ELR (cell line): ENCODE measurements at places on chromosomes 1 and 21.

DNA sequence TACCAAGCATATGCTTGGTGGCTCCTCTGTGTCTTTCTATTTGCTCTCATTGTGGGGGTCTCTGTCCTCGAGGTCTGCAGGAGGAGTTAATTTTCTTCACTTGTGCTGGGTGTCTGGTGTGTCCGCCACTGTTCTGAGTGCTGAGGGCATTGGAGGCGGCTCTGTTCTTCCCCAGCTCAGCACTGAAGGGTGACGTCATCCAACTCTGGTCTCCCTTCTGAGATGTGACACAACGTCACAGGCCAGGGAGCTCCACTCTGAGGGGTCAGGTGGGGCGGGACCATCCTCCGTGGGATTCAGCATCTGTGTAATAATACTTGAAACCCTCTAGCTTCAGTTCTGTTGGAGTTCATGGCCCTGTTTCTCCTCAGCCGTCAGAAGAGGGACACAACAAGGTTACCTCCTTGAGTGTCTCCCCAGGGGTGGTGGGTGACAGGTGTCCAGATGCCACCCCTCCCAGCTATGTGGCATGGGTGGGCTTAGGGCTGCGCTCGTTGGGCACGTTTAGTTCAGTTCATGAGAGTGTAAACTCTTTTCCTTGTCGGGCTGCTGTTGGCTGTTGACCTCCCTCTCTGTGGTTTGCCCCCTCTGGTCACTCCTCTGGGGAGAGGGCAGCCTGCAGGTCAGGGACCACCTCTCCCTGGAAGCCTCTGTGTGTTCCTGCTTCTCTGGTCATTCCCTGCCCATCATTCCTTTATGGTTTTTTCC is 3.1 kb downstream of the IBA57 start:
- no peak for DNase-seq

DNA sequence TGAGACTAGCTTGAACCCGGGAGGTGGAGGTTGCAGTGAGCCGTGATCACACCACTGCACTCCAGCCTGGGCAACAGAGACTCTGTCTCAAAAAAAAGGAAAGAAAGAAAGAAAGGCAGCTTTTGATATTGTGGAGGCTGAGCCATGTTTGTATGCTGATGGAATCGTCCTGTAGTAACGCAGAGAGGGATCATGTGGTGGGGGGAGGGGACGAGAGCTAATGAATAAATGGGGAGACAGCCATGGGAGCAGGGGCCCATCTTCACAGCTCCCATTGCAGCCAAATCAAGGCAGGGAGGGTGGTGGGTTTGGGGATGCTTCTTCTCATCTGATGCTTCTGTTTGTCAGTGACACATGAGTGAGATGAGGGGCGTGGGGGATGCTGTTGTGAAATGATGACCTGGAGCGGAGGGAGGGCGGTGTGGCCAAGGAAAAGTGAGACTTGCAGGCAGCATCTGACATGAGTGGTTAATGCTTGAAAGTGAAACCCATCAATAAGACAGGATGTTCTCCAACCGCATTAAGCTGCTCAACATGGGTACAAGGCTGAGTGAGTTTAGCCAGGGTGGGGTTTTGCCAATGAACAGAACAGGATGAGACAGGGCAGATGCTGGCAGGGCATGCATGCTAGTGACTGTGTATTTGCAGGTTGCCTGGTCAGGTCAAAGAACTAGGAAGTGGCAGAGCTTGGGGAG is 16.7 kb downstream of the SPATA21 start:
- DNase-seq, result no peak

DNA sequence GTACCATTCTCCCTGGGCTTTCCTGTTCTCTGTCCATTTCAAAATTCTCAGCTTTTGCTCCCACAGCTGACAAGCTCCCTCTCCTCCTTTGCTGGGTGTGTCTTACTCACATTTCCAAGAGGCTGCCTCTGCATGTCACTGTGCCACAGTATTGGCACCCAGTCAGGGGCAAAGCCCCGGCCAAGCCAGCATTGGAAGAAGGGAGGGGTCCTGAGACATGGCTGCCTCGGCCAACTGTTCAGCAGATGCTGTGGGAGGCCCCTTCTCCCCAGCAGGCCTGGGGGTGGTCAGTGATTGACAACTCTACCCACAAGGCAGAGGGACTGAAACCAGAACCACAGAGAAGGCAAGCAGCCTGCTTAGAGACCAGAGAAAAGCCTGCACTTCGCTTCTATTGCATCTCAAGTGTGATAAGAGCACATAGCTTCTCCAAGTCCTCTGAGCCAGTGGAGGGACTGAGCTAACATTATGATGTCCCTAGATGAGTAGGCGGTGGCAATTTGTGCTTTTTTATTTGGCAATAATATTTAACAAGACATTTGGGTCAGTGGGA is 294.1 kb downstream of the SIPA1L2 start:
- no peak for DNase-seq

DNA sequence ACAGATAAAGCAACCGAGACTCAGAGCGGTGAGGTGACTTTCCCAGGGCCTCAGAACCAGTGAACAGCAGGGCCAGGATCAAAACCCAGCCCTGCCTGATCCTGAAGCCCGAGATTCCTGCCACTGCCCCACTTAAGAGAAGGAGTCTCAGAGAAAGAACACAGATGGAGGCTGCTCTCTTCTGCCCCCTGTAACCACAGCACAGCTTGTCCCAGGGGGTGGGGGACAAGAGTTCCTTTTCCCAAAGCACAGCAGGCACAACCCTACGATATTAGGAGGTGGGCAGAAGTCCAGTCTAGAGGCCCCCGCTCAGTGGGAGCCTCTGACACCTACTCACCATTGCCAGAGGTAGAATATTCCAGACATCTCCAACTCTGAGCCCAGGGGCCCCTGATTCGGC is 24.0 kb upstream of the VWA5B1 start:
- no peak for DNase-seq

DNA sequence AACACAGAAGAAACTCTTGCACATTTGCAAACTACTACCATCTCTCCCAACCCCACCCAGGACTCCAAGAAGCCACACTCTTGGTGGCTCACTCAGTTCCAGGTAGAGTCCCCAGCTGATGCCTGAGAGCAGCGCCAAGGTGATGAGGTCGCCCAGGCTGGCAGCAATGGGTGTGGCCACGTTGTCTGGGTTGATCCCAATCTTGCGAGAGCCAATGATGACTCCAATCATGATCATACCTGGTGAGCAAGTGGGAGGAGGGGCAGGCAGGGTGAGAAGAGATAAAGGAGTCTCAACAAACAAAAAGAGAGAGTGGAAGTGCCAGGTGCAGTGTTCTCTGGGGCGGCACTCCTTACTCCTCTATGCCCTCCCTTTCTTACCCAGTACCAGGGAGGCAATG is 14.4 kb downstream of the SLC41A1 start:
- DNase-seq, result no peak

DNA sequence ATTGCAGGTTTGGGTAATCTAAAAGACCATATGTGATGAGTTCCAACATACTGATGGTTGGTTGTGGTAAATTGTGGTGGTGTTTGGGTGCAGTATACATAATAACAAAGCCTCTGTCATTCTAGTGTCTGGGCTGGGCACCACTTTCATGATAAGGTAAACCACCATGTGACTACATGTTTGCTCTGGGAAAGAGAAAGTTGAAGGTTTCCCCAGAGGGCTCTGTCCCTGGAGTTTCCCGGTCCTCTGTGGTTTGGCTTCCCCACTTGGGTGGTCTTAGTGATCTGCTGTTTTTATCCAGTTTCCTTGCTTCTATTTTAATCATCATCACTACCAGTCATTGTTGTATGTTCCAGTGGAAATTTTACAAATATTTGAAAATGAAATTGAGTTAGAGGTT is 55.9 kb upstream of the TSPAN2 start:
- no peak for DNase-seq

- DNase-seq, result peak; percentile 27
Observed at GRCh38 chr21:33751120-33751519, 108.8 kb downstream of the ITSN1 start.

- no peak for DNase-seq
Observed at GRCh38 chr1:5298376-5298775, 644.0 kb downstream of the AJAP1 start.

GRCh38 chr1:185342672-185343259 is 25.7 kb upstream of the IVNS1ABP start:
- DNase-seq, result no peak

GRCh38 chr1:8362701-8363101 is 44.8 kb downstream of the SLC45A1 start:
- DNase-seq, result no peak

DNA sequence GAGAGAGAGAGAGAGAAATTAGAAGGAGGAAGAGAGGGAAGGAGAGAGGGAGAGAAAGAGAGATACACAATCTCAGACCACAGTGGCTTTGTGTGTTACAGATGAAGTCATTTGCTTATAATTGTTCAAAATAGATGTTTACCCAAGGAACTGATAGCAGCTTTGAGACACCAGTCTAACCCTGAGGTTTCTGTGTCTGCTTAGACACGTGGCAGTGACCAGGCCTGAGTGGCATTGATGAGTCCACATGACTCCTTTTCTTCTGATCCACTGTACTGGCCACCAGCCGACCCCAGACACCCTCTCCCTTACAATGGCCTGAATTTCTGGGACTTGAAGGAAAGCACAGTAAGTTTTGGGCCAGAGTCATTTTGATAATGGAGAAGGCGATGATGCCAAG is 104.9 kb downstream of the DUSP10 start:
- no peak for DNase-seq

DNA sequence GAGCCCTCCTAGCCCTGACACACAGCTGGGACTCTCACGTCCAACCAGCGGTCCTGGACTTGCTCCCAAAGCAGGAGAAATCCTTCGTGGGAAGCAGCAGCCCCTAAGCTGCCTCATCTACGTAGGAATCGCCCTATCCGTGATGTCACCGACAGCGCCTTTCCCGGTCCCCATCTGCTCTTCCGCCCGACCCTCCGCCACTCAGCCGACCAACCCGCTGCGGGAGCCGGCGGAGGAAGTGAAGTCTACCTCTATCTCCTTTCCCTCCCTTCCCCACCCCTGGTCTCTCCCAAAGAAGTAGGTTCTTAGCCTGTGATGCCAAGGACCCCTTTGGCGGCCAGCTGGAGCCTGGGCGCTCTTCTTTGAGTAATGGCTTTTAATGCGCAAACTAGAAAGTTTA is 272.1 kb downstream of the FAM72C start:
- no peak for DNase-seq

DNA sequence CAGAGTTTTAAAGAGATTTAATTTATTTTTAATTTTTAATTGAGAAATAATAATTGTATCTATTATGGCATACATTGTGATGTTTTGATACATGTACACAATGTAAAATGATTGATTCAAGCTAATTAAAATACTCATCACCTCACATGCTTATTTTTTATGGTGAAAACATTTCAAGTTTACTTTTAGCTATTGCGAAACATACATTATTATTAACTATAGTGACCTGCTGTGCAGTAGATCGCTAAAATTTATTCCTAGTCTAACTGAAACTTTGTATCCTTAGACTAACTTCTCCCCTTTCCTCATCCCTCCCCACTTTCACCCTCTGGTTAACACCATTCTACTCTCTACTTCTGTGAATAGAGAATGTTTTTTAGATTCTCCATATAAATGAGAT is 191.6 kb downstream of the DNAH14 start:
- DNase-seq, result no peak

DNA sequence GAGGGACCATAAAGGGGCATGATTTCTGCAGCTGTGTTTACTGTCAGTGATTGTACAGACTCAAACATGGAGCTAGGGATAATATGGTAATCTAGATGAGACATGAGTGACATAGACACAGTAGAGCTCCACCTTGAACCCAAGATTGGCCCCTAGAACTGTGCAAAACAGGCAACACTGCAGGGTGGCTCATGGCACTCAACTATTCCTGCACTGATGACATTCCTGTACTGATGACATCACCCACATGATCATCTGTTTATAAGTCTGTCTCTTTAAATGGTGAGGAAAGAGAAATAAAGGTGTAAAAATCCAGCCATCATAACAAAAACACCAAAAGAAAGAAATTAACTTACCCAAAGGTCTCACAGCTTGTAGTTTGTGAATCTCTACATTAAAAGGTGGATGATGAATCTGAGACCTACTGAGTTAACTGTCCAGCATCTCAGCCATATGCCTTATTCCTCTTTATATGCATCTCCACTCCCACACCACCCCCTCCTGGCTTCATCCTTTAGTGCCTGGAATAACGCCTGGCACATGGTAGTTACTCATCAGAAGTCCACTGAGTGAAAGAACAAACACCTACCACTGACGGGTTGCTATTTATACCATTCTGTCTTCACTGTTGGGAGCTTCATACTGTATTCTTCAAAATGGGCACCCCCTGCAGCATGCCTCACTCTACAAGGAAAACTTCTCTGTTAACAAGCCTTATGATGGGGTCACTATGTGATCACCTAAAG is at the start of gene LRRC53:
Gene LRRC53 (minus strand): TSS at position 442 of the 746 bp plus-strand sequence. CDS start 29,262 bp downstream, outside the sequence.
- no peak for DNase-seq

- DNase-seq, result no peak
Observed at GRCh38 chr1:12450756-12451559, 167.1 kb downstream of the DHRS3 start.

GRCh38 chr1:47564570-47564969 is 126.7 kb downstream of the FOXD2 start:
- DNase-seq, result no peak

DNA sequence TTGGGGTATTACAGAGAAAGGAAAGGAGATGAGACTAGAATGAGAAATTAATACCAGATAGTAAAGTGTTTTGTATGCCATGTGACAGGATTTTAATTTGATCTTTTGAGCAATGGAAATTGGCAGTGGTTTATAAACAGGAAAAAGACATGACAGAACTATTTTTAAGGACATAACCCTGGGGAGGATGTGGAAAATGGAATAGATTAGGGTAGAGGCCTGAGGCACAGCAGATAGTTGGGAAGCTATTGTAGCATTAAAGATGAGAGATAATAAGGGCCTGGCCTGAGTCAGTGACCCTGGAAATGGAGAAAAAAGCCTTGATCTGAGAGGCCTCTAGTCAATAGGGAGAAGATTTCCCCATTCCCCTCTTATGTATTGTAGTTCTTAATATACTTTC is 22.1 kb upstream of the KCNA3 start:
- DNase-seq, result no peak

DNA sequence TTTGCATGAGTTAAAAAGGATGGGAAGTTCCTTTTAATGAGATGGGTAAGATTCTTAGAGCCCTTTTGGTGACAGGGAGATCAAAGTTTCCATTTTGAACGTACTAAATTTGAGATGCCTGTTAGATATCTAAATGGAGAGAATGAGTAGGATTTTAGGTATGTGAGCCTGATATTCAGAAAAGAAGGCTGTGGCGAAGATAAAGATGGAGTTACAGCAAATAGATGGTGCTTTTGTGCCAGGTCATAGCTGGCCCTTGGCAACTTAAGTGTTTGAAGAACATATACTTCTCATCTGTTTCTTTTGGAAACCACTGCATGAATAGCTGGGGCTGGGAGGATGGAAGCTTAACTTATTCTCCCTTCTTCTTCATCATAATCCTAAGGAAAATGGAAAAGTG is 282.5 kb downstream of the PTBP2 start:
- DNase-seq, result no peak

GRCh38 chr1:1222575-1223225 is 8.7 kb upstream of the TNFRSF4 start:
- no peak for DNase-seq

DNA sequence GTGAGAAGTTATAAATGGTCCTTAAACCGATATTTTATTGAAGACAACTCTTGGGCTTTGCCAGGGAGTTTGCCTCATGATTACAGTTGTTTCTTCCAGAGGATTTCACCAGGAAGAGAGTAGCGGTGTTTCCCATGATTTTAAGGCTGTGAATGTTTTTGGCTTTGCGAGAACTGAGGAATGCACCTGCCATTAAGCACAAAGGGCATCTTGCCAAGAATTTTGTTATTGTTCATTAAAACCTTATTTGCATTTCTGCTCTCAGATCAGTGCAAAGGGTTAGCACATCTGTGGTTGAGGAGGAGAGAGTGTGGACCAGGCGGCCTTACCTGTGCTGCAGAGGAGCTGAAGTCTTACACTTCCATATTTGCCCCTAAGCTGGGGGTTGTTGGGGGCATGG is 13.8 kb downstream of the CNIH3 start:
- no peak for DNase-seq

- no peak for DNase-seq
Observed at GRCh38 chr1:180777072-180777689, 135.5 kb upstream of the KIAA1614 start.
